K562 (cell line): ENCODE measurements at places on chromosomes 1 and 21. TPM values are rescaled to one million over a fixed set of nuclear protein-coding genes. Genes with fewer than 3 reads are reported as not detected.

DNA sequence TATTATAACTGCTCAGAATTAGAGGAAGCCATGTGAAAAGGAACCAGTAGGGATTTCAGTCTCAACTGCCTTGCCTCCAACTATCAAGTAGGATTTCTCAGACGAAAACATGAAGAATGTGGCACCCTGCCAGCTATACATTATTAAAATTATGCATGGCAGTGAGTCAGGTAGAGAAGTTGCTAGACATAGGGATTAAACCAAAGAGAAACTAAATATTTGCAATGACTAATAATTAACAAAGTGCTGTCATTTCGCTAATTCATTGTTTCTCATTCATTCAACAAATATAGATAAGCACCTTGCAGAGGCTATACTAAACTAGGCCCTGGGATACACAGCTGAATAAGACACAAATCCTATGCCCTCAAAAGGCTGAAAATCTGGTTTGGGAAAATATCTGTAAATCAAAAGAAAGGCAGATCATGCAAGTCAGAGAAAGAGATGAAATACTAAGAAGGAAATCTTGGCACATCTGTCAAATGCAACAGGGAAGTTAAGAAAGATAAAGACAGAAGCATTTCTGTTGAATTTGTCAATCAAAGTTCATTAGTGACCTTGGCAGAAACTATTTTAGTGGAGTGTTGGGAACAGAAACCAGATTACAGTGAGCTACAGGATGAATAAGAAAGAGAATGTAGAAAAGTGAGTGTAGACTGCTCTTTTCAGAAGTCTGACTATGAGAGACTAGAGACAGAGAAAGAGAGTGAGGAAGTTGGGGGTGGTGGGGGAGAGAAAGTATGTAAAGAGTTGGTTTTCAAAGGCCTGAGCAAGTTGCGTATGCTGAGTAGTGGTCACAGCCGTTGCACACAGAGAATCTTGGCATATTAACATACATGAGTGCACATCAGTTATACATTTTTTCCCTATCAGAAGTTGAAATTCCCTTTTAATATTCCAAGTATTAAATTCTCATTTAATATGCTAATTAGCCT is 14.7 kb upstream of the NBPF11 start:
- H3K4me1 ChIP-seq: peaks cover 4% of the 10 kb centered on the region; the same call in 1 of the 2 replicates
- H3K27ac ChIP-seq: no peak overlapping the region
- H3K27me3 ChIP-seq: no peaks in the 10 kb centered on the region
- H3K4me3 ChIP-seq: no peak overlapping the region
- H3K36me3 ChIP-seq: peaks cover 2% of the 10 kb centered on the region; the same call in 1 of the 3 replicates
- peak; percentile 4 for DNase-seq

LEMD1 gene
- total RNA-seq: 0.47 and 0.60 TPM in 2 replicates

DNA sequence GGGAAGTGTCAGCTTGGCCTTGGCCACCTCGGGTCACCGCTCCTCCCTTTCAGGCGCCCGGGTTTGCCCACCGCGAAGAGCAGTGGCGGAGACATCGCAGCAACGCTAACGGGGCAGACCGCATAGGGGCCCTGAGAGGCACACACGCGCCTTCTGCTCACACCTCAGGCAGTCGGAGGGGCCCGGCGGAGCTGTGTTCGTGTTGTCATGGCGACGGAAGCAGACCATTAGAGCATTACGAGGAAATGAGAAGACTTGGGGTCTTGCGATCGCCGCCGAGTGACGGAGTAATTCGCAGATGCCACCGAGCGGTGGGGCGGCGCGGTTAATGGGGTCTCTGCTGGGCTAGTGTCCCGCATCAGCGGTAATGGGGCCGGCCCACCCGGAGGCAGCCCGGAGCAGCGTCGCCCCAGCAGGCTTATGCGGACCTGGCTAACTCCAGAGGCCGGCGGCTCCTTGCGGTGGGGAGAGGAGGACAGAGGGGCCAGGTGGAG is 144.1 kb downstream of the TNR start:
- DNase-seq: no peak
- peaks cover 17% of the 10 kb centered on the region for H3K27me3 ChIP-seq
- H3K36me3 ChIP-seq: no peaks in the 10 kb centered on the region
- H3K4me1 ChIP-seq: no peaks in the 10 kb centered on the region

GRCh38 chr21:41321211-41321907 is 4.8 kb downstream of the FAM3B start:
- no peak for DNase-seq
- no peak overlapping the region for H3K4me3 ChIP-seq
- peaks cover 15% of the 10 kb centered on the region; the same call in 1 of the 3 replicates for H3K27me3 ChIP-seq
- H3K27ac ChIP-seq: no peak overlapping the region
- no peaks in the 10 kb centered on the region for H3K4me1 ChIP-seq

ACTL8 gene
- total RNA-seq: 2.1 and 2.7 TPM in 2 replicates

GRCh38 chr1:211487672-211488208 is 4.2 kb downstream of the RD3 start:
- DNase-seq: no peak
- H3K27ac ChIP-seq: no peak overlapping the region
- no peak overlapping the region for H3K4me3 ChIP-seq
- H3K4me1 ChIP-seq: peaks cover 31% of the 10 kb centered on the region
- H3K27me3 ChIP-seq: peaks cover 83% of the 10 kb centered on the region

DNA sequence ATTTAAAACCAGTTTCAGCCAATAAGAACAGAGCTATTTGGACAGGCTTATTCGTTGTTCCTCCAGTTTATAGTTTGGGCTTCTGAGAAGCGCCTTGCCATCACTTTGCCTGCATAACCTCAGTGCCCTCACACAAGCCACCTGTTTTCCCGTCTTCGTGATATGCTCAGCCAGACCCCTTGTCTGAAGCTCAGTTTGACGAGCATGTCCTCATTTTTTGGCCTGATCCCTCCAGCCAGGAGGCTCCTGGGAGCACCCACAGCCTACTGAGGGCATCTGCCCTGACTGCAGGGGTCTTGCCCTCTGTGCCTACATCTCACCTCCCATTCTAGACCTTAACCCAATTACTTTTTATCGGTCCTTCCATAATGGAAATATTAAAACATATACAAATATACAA is 95.3 kb downstream of the ADARB1 start:
- no peaks in the 10 kb centered on the region; the same call in 1 of the 2 replicates for H3K27me3 ChIP-seq
- no peaks in the 10 kb centered on the region for H3K36me3 ChIP-seq
- H3K27ac ChIP-seq: no peak overlapping the region
- no peak for DNase-seq

SLC44A5 gene
- 1.9 and 2.1 TPM in 2 replicates for total RNA-seq

- DNase-seq: no peak
- H3K4me1 ChIP-seq: peaks cover under 1% of the 10 kb centered on the region; the same call in 1 of the 3 replicates
- H3K27ac ChIP-seq: no peak overlapping the region
- no peak overlapping the region for H3K4me3 ChIP-seq
These were observed 6.0 kb downstream of the CDK18 start for GRCh38 chr1:205510308-205510950.

DNA sequence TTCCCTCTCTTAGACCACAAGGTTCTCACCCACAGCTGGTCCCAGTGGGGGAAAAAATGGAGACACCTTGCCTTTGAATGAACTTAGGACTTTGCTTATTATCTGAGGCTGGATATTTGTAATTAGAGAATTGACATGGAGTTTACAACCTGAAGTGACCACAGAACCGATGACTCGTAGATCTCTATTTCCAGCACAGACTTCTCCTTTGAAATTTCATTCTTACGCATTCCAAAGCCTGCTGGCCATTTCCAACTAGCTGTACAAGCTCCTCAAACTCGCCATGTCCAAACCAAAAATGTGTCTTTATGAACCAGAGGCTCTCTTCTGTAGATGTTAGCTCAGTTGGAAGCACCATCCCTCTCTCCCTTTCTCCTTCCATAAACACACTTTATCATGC is 12.0 kb downstream of the RAB7B start:
- DNase-seq: no peak
- no peak overlapping the region for H3K27ac ChIP-seq
- peaks cover 51% of the 10 kb centered on the region for H3K27me3 ChIP-seq
- H3K4me1 ChIP-seq: no peaks in the 10 kb centered on the region
- H3K4me3 ChIP-seq: no peak overlapping the region
- no peaks in the 10 kb centered on the region for H3K36me3 ChIP-seq

CD48 gene
- 0.42 and 0.65 TPM in 2 replicates for total RNA-seq

DNA sequence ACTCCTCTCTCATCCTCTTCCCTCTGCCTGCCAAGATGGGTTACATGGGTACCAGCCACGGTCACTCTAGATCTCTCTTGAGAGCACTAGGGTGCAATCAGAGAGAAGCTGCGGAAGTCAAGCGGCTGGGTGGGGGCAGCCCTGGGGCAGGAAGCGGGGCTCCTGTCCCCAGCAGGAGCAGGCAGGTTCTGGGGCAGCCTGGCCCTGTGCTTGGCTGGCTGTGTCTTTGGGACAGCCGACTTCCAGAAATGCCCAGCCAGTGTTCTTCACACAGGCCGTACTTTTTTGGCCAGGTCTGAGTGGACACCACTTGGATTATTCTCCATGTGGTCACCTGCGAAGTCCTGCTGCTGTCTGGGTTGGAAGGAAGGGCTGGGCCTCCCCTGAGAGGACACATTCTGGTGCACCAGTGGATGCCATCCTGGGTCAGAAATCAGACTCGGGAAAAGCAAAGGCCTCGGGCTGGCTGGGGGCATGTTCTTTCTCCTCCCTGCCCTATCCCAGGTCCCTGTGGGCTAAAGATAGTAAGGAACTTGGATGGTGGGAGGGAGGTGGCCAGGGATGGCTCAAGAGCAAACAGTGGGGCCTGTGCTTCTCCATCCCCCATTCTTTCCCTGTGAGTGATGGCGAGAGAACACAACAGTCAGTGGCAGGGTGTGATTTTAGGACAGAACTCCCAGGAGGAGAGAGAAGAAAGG is 93.7 kb downstream of the ITPKB start:
- no peaks in the 10 kb centered on the region for H3K36me3 ChIP-seq
- peaks cover 71% of the 10 kb centered on the region for H3K27me3 ChIP-seq
- DNase-seq: no peak

- H3K4me3 ChIP-seq: no peak overlapping the region
- no peaks in the 10 kb centered on the region for H3K36me3 ChIP-seq
- peaks cover 10% of the 10 kb centered on the region; the same call in 1 of the 2 replicates for H3K4me1 ChIP-seq
- no peak for DNase-seq
These were observed 23.4 kb downstream of the RIPK4 start for GRCh38 chr21:41743321-41744027.

- H3K36me3 ChIP-seq: no peaks in the 10 kb centered on the region
- DNase-seq: no peak
- H3K27ac ChIP-seq: peak overlapping the region; percentile 56; the same call in 1 of the 3 replicates
- H3K27me3 ChIP-seq: no peaks in the 10 kb centered on the region
These were observed 771 bp downstream of the ABCD3 start for GRCh38 chr1:94418664-94419655.

DNA sequence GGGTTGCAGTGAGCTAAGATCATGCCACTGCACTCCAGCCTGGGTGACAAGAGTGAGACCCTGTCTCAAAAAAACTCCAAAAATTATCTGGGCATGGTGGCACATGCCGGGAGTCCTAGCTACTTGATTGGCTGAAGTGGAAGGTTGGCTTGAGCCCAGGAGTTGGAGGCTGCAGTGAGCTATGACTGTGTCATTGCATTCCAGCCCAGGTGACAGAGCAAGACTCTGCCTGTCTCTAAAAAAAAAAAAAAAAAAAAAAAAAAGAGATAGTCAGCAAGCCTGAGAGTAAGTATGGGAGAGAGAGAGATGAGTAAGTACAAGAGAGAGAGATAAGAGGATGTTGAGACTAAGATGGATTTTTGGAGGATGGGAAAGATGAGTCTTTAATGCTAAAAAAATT is 180.8 kb upstream of the CACYBP start:
- DNase-seq: no peak
- H3K27ac ChIP-seq: no peak overlapping the region
- H3K36me3 ChIP-seq: no peaks in the 10 kb centered on the region
- no peak overlapping the region for H3K4me3 ChIP-seq

TPTE gene
- 0.95 and 1.4 TPM in 2 replicates for total RNA-seq

DNA sequence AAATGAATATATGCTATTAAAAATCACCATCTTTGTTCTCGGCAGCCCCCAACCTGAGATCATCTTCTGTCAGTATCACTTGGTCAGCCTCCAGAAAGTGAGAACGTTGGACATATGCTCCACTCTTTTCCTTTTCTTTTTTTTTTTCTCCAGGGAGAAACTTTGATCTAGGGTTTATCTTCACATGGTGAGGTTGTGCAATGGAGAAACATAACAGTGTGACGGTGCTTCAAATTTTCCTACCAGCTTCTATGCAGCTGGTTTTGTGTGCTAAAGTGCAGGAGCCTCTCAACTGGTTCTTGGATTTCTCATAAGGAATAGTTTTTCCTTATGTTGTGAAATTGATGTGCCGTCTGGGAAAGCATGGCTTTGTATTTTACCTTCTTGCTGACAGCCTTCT is 1202.9 kb downstream of the NCAM2 start:
- no peaks in the 10 kb centered on the region for H3K27me3 ChIP-seq
- H3K27ac ChIP-seq: no peak overlapping the region
- H3K36me3 ChIP-seq: no peaks in the 10 kb centered on the region

PEX11B gene
- 18.9 and 21.2 TPM in 2 replicates for total RNA-seq

- no peaks in the 10 kb centered on the region for H3K27me3 ChIP-seq
These were observed 862.7 kb downstream of the PLA2G4A start for GRCh38 chr1:187691439-187691838.

AIRE gene
- total RNA-seq: not detected in 2 replicates

NBPF6 gene
- total RNA-seq: 6.1 and 6.5 TPM in 2 replicates

HUNK gene
- total RNA-seq: 0.02 TPM in 1 of 2 replicates, not detected in the other
